ENCODE measurements at places on chromosomes 5 and 9.

DNA sequence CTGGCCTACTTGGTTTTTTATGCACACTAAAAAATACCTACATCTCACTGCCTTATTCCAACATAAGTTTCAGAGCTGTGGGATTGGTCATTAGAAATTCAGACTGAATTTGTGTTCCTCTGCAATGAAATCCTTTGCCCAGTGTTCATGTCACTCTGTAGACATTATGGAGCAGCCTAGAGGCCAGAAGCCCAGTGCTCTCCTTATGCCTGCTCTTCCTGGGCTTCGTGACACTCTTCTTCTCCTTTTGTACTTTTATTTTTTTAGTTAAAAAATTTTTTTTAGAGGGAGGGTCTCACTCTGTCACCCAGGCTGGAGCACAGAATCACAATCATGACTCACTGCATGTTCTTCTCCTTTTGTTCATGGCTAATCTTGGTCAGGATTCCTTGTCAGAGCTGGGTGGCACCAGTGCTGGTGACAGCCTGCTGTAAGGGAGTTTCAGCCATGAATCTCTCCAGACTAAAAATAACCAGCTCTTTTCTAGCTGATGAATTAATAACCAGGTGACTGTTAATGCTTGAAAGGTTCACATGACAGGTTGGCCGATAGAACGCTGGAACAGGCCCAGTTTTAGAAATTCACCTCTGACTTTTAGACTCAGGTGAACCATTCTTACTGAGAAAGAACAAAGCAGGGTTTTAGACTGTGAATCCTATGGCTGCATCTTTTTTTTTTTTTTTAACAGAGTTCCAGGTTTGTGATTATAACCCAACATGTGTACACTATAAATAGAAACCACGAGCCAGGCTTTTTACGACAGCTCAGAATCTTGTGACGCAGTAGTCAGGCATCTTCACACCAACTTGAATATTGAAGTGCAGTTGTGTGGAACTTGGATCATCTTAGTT is 34.1 kb upstream of the C5orf47 start:
- DNase-seq: no peak

DNA sequence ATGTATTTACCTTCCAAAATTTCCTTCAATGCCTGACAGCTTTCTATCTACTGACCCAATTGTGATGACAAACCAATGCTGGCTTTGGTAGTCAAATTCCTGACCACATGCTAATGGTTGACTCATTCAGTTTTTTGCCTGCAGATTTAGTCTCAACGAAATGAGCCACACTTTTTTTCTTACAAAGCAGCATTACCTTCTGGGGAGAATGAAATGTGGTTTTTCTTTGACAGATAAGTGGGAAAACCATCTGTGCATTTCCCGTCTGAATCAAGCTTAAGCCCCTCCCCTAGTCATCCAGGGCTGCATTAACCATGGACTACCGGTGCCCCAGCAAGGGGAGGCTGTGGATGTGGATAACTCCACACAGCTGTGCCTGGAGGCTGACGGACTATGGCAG is 99.6 kb upstream of the TAF11L2 start:
- DNase-seq: peak; percentile 33

GRCh38 chr5:78799266-78800017 is 150.9 kb upstream of the LHFPL2 start:
- DNase-seq: no peak

DNA sequence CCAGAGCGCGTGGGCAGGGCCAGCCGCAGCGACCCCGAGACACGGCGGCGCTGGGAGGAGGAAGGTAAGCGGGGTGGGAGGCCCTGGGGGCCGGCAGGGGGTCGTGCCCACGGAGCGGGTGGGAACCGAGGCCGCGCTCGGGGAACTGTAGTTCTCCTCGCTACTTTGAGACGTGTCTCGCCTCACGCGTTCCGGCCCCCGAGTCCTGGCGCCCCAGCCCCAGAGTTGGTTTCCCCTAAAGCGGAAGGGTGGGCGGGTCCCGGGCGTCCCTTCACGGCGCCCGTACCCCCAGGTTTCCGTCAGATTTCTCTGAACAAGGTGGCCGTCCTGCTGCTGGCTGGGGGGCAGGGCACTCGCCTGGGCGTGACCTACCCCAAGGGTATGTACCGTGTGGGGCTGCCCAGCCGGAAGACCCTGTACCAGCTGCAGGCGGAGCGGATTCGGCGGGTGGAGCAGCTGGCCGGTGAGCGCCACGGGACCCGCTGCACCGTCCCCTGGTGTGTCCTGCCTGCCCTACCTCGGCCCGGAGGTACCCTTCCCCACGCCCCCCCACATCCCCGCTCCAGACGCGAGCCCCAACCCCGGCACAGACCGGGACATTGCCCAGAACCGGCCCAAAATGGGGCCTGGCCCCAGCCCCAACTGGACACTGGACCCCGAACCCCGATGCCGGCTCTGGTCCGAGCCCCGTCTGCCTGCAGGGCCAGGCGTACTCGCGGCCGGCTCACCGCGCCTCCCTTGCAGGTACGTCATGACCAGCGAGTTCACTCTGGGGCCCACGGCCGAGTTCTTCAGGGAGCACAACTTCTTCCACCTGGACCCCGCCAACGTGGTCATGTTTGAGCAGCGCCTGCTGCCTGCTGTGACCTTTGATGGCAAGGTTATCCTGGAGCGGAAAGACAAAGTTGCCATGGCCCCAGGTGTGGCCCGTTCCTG is 709 bp downstream of the UAP1L1 start:
- peak; percentile 58 for DNase-seq

DNA sequence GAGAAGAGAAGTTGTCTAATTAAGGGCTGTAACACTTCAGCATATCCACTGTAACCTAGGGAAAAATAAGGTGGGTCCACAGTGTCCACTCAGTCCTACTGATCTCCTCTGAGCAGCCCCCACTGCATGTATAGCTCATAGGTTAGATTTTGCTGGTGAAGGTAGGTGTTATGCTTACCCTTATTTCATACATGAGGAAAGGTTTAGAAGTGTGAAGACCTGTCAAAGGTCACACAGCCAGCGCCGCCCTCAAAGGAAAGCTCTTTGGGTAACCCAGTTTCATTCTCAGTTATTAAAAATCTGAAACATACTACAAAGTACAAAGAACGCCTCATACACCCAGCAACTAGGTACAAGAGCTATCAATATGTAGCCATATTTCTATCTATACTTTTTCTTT is 87.2 kb downstream of the TLE4 start:
- DNase-seq: no peak

GRCh38 chr5:78300464-78301045 is 6.1 kb upstream of the AP3B1 start:
- peak; percentile 50 for DNase-seq

All from hematopoietic multipotent progenitor cell treated with erythropoietin and hydrocortisone succinate and interleukin-3 and kit ligand, for 6 days (in vitro differentiated cells).